Jurkat, Clone E6-1 (cell line): ENCODE measurements at places on chromosomes 16 and 17.
A peak's percentile ranks its signal among the peaks of the same experiment; 100 is the strongest.

GRCh38 chr16:52993179-52993578 is 59.5 kb downstream of the CHD9NB start:
- DNase-seq = no peak

- DNase-seq = no peak
Observed at GRCh38 chr17:48597778-48598631, 4.4 kb upstream of the HOXB5 start.

GRCh38 chr16:87874639-87875427 is 5.5 kb upstream of the SLC7A5 start:
- DNase-seq = peak; percentile 95

DNA sequence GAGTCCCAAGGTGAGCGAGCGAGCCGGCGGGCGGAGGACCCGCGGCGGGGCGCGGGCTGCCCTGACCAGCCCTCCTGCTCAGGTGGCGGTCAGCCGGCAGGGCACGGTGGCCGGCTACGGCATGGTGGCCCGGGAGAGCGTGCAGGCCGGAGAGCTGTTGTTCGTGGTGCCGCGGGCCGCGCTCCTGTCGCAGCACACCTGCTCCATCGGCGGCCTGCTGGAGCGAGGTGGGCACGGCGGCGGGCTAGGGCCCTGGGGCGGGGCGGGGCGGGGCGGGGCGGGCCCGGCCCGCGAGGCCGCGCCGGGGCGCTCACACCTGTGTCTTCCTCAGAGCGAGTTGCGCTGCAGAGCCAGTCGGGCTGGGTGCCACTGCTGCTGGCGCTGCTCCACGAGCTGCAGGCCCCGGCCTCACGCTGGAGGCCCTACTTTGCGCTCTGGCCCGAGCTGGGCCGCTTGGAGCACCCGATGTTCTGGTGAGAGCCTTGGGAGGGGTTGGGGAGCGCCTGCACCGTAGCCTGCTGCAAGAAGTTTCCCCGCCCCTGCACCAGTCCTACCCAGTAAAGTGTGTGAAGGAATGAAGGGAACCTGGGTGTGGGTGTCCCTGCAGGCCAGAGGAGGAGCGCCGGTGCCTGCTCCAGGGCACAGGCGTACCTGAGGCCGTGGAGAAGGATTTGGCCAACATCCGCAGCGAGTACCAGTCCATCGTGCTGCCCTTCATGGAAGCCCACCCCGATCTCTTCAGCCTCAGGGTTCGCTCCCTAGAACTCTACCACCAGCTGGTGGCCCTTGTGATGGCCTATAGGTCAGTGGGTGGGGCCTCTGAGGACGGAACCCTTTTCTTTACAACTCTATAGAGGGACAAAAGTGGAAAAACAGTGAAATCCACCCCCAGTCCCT is 802 bp downstream of the SETD6 start:
- no peak for DNase-seq
